ENCODE measurements at places on chromosomes 7 and 10. TPM values are rescaled to one million over a fixed set of nuclear protein-coding genes. Genes with fewer than 3 reads are reported as not detected.

GRCh38 chr7:75696263-75697037 is 42.3 kb downstream of the HIP1 start:
- DNase-seq, result no peak

- DNase-seq, result peak; percentile 68
Measured at GRCh38 chr7:26398427-26398755, 106.7 kb downstream of the SNX10 start.

GRCh38 chr10:59808896-59809643 is 55.8 kb upstream of the MRLN start:
- DNase-seq, result peak; percentile 84

GRCh38 chr7:140333223-140333622 is 65.1 kb downstream of the SLC37A3 start:
- DNase-seq, result no peak

- DNase-seq, result no peak
Measured at GRCh38 chr10:125820701-125821100, 2.4 kb downstream of the UROS start.

The HOXA4 gene
- total RNA-seq, result not detected

Measured in activated CD4-positive, alpha-beta memory T cell treated with anti-CD3 and anti-CD28 coated beads for 36 hours (primary cell).